ENCODE measurements at places on chromosomes 5 and 9. TPM values are rescaled to one million over a fixed set of nuclear protein-coding genes. Genes with fewer than 3 reads are reported as not detected.

The CCNO gene
- total RNA-seq = not detected

The HACD4 gene
- 12.0 TPM for total RNA-seq

The MEIKIN gene
- not detected for total RNA-seq

DNA sequence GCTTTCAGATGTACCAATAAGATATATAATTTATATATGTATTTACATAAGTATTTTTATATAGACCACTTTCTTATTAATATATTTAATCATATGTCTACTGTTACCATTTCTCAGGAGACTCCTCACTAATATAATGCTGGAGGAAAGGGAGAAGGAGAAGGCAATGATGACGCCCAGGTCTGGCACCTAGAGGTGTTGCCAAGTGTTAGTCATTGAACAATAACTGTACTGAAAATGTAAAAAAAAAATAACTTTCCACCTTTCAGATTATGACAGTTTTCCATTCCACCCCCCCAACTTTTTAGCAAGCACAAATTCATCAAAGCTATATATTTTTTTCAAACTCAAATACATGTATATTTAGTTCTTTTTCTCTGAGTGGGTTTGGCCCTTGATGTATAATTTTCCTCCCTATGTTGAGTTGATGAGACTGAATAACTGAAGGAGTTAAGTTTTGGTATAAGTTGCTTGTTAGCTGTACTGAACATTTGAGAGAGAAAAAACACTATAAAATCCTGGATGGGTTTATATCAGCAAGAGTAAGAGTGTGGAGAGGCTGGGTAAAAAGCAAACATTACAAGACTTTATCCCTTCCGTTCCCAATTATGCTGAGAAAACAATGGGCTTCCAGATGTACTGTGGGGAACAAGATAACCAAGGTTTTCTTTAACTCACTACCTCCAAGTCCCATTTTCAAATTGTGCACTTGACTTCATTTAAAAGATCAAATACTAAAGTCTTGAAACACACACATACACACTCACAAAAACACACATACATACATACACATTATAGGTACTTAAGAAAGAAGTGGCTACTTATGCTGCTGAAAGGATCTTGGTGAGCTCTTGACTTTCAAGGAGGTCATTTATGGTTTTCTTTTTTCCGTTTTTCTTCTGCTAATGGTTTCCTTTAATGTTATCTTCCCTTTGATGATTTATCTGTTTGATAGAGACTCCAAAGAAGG is 142.8 kb upstream of the IFNE start:
- H3K36me3 ChIP-seq = no peaks in the 10 kb centered on the region
- no peak overlapping the region for H3K4me3 ChIP-seq
- H3K27me3 ChIP-seq = peaks cover 3% of the 10 kb centered on the region
- H3K4me1 ChIP-seq = no peaks in the 10 kb centered on the region
- H3K27ac ChIP-seq = no peak overlapping the region

DNA sequence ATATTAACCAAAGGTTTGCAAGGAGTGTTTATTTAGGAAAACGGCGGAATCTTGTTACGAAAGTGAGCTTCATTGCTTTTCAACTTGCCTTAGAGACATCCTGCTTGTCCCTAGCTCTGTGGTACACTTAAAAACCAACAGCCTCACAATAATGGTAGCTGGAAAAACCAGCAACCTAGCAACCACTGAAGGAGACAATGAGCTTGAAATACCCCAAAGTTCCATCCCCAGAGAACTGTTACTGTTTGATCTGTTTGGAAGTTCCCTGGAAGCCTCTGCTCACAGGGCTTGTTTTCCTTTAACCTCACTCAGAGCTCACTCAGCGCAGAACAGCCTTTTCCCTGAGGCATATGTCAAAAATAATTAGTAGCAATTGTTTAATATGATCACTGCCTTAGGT is 43.2 kb downstream of the SH3TC2 start:
- H3K4me3 ChIP-seq = no peak overlapping the region
- H3K27me3 ChIP-seq = peaks cover 3% of the 10 kb centered on the region
- H3K27ac ChIP-seq = no peak overlapping the region
- no peaks in the 10 kb centered on the region for H3K36me3 ChIP-seq
- DNase-seq = no peak

DNA sequence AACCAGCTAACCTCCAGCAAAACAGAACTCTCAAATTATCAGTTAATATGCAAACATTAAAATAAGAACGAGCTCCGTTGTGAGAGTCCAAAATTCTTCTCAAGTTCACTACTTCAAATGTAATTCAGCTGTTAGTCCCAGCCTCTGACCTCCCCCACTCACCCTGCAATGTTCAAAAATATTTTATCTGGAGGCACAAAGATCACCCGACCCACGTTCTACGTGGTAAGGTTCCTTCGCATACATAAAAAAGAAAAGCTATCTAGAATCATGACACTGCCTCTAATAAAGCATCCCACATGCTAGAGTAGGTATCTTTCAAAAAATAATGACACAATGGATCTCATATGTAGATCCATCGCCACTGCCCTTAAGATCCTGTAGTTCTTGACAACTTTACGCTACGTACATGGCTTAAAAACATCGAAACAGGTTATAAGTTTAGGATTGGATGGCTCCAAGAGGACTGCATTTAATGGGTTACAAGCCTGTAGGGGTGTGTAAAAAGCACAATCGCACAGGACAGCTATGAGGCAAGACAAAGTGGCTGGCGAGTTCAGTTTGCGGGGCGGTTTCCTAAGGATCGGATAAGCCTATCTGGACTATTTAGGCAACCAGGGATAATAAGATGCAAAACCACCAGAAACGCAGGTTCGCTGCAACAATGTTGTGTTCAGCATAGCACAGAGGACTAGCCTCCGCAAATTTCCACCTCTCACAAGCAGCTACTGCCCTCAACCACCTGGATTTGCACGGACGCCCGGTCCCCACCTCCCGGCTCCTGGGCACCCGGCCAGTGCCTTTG is 969 bp downstream of the CLK4 start:
- peaks cover 25% of the 10 kb centered on the region for H3K36me3 ChIP-seq
- no peak for DNase-seq
- H3K4me3 ChIP-seq = peak overlapping the region; percentile 99
- peaks cover 53% of the 10 kb centered on the region for H3K4me1 ChIP-seq

GRCh38 chr9:37551888-37552287 is 24.3 kb downstream of the FBXO10 start:
- DNase-seq = no peak
- no peak overlapping the region for H3K4me3 ChIP-seq
- no peak overlapping the region for H3K27ac ChIP-seq
- no peaks in the 10 kb centered on the region for H3K27me3 ChIP-seq
- no peaks in the 10 kb centered on the region for H3K36me3 ChIP-seq

GRCh38 chr5:34731435-34732232 is 75.5 kb downstream of the RAI14 start:
- no peaks in the 10 kb centered on the region for H3K36me3 ChIP-seq
- no peaks in the 10 kb centered on the region for H3K4me1 ChIP-seq
- DNase-seq = no peak
- H3K27ac ChIP-seq = no peak overlapping the region

Data from CD4-positive, CD25-positive, alpha-beta regulatory T cell (primary cell).